RCC 7860 (cell line): ENCODE measurements at places on chromosomes 1 and 21.

DNA sequence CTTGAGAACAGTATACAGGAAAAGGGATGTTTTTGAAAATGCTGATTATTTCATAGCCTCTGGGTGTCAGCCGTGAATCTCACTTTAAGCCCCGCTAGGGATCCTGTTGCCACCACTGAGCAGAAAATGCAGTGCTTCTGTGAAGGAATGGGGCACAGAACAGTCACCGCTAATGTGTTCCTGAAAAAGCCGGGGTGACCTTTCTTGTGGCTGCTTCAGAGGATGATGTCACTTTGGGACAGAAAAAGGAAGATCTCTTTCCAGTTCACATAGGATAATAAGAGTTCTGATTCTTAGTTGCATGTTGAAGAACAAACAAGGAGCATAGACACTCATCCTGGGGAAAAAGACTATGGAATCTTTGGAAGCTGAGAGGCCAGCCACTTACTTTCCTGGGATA is 349.6 kb downstream of the DISC1 start:
- DNase-seq, result no peak

GRCh38 chr1:66211521-66211920 is 322.4 kb upstream of the SGIP1 start:
- DNase-seq, result no peak

DNA sequence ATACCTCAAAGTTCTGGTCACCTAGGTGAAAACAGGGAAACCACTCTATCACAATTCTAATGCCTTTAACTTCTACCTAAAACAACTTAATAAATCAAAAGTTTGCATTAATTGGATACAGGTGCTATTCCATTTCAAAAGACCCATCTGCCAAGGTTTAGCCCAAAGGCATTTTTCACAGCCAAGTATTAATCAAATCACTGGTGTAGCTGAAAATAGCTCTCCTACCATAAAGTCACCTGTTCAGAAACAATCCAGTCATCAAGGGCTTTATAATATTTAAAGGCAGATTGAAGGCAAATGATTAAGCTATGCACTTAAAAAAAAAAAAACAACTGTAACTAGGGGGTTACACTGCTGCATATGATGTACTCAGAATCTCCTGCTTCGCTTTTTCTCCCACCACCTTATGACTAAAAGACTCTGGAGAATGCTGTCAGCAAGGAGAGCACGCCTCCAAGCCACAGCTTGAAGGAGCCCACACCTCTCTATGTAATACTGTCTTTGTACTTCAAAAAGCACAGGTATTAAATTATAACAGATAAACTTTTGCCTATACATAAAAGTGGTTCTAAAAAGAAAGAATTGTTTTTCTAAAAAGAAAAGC is 20.5 kb downstream of the KIAA0319L start:
- DNase-seq, result no peak

- DNase-seq, result no peak
Measured at GRCh38 chr1:36922593-36923426, 111.5 kb downstream of the GRIK3 start.

- no peak for DNase-seq
Measured at GRCh38 chr1:160774886-160775719, 20.9 kb upstream of the LY9 start.

GRCh38 chr21:45874716-45875415 is 106.7 kb upstream of the COL6A1 start:
- DNase-seq, result no peak

- DNase-seq, result no peak
Measured at GRCh38 chr1:48671578-48671977, 105.1 kb downstream of the BEND5 start.

- DNase-seq, result no peak
Measured at GRCh38 chr21:44766818-44767354, 34.7 kb downstream of the UBE2G2 start.

DNA sequence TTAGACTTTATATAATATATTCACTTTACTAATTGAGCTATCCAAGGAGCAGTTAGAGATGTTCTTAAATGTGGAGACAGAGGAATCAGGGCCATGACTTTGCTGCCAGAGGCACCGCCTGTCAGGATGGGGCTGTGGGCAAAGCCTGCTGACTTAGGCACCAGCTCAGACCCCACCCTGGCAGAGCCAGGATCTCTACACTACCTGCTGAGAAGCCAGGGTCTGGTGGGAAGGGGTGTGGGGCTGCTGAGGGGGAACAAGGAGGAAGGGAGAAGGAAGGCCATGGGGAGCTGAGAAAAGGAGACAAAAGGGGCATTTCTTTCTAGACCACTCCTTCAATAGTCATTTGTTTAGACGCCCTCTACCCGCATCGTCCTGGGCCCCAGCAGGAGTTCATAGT is 104.8 kb downstream of the TMEM53 start:
- no peak for DNase-seq

DNA sequence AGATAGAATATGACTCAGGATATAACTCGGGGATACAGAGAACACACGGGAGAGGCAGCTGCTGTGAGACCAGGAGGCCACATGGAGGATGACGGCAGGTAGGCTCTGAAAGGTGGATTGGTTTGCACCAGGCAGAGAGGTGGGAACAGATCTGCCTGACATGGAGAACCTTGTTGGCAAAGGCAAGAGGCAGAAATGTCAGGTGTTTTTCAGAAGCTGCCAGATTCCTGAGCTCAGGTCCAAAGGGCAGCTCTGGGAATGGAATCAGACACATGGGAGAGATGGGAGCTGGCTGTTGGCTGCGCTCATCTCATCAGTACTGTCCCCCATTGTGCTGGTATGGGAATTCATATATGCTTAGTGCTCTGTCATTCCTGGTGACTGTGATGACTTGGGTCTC is 19.2 kb downstream of the SYT6 start:
- DNase-seq, result no peak

DNA sequence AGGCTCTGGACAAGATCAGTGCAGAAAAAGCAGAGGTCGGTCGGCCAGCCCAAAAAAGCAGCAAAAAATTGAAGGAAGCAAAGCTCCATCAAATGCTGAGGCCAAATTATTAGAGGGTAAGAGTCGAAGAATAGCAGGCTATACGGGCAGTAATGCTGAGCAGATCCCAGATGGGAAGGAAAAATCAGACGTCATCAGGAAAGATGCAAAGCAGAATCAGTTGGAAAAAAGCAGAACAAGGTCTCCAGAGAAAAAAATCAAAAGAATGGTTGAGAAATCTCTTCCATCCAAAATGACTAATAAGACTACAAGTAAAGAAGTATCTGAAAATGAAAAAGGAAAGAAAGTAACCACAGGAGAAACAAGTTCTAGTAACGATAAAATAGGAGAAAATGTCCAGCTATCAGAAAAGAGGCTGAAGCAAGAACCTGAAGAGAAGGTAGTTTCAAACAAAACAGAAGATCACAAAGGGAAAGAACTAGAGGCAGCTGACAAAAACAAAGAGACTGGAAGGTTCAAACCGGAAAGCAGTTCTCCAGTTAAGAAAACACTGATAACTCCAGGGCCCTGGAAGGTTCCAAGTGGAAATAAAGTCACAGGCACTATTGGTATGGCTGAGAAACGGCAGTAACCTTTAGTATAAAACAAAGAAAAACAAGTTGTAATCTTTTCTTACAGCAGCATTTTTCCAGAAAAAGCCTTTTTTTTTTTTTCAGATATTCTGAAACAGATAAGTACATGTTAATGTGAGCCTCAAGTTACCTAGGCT is 75.7 kb downstream of the PHTF1 start:
- no peak for DNase-seq

GRCh38 chr1:240031414-240031813 is 60.3 kb upstream of the FMN2 start:
- DNase-seq, result peak; percentile 9
